ENCODE measurements at places on chromosomes 4 and X.

- DNase-seq = no peak
Measured at GRCh38 chr4:73181231-73181630, 77.4 kb downstream of the ANKRD17 start.

DNA sequence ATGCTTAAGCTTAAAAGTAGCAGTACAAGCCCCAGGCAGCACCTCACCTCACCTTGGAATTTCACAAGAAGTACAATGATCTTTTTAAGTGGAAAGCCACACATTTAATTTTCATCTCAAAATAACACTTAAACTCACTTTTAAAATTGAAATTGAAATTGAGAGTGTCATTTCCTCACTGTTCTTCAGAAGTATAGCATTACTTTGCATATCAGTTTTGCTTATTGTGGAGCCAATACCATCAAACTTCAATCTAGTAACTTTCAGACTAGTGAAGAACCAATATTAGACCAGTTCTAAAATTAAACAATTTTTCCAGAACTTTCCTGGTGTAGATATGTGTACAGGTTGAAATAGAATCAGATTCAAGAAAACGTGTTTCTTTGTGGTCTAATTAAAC is 242.4 kb downstream of the NDST4 start:
- no peak for DNase-seq

- DNase-seq = no peak
Measured at GRCh38 chrX:12494400-12495138, 296.6 kb upstream of the PRPS2 start.

GRCh38 chr4:82551734-82552133 is 10.1 kb downstream of the TMEM150C start:
- no peak for DNase-seq

GRCh38 chr4:145069361-145069760 is 28.6 kb downstream of the ANAPC10 start:
- DNase-seq = no peak

DNA sequence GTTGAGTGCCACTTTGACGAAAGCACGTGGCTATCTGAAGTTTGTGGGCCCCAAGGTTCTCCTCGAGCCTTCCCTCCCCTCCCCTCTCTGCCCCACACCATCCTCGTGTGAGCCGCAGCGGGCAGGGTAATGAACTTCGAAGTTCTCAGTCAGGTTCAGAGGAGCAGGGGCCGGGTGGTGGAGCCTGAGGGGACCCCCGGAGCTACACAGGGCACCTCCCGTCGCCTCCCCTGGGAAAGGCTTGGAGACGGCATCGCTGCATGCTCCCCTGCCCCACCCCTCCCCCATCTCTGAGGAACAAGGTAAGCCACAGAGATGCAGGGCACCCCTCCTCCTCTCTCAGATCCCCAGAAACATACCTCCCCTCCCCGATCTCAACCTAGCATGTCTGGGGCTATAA is 2.8 kb upstream of the NKX1-1 start:
- DNase-seq = no peak

DNA sequence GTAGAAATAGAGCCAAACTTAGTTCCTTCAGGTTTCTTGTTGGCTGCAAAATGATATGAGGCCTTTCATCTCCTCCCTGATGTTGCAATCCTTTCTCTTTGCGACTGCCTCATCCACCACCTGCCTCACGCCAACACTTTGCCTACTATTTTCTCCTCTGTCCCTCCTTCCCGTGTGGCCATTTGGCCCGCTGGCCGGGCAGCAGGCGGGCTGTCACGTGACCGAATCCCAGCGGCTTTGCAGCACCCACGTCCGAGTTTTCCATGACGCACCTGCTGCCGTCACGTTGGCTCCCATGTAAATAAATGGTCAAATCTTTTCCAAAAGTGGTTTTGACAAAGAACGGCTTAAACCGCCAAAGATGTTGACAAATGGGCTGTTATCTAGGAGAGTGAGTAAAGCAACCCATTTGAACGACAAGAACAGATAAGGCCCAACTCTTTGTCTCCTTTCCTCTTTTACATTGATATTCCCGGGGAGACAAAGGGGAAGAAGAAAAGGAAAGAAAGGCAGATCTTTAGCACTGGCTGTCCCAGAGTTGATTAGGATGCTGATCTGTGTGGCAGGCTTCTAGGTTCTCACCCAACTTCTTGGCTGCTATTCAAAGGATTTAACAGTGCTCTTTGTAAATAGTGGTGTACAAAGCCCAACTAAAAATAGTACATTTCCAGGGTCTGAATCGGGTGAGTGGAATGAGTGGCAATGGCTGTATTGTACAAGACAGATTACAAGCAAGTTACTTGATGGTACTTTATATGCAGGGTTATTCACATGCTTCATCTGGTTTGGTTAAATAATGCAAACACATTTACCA is 174.2 kb upstream of the JADE1 start:
- DNase-seq = no peak

- DNase-seq = no peak
Measured at GRCh38 chrX:65300104-65300809, 234.3 kb downstream of the LAS1L start.

DNA sequence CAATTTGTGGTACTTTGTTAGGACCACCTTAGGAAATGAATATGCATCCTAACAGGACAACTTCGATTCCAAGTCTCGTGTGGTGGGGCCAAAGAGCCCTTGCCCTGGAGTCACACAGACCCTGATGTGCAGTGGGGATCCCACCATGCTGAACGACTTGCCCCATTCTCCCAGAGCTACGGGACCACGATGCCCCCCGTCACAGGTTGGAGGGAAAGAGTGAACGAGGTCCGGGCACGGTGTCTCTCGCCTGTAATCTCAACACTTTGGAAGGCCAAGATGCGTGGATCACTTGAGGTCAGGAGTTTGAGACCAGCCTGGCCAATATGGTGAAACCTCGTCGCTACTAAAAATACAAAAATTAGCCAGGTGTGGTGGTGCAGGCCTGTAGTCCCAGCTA is 14.4 kb upstream of the MSX1 start:
- DNase-seq = no peak

All from left colon (tissue), 2 donors.